ENCODE measurements at places on chromosomes 6 and 20.
A peak's percentile ranks its signal among the peaks of the same experiment; 100 is the strongest.

DNA sequence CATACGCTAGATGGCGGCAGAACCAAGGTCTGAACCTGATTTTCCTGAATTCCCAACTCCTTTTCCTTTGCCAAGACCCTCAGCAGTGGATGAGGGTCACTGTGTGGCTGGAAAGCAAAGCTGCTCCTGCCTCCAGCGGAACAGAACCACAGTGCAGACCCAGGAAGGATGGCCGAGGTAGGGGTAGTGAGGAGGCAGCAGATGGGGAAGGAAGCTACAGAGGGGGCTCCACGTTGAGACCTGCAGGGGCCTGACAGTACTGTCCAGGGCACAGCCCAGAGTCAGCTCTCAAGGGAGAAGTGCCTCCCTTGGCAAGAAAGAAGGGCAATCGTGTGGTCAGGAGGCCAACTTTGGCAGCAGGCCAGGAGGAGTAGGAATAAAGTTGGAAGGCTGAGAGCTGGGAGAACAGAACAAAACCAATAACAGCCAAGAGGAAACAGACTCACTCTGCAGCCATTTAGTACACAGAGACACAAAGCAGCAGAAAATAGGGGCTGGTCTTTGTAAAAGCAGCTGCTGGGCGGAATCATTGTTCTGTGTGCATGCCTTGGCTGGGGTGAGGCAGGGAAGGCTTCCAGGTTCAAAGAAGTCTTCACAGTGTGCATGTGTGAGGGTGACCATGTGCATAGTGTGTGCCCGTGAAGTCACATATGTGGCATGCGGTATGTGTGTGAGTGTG is 3.1 kb downstream of the GABRR2 start:
- peak; percentile 57 for DNase-seq

- DNase-seq, result no peak
Measured at GRCh38 chr20:25576783-25577530, 8.4 kb downstream of the NINL start.

GRCh38 chr20:31890646-31891045 is 20.2 kb downstream of the TTLL9 start:
- DNase-seq, result no peak

GRCh38 chr6:16089232-16090062 is 39.4 kb upstream of the MYLIP start:
- DNase-seq, result no peak

DNA sequence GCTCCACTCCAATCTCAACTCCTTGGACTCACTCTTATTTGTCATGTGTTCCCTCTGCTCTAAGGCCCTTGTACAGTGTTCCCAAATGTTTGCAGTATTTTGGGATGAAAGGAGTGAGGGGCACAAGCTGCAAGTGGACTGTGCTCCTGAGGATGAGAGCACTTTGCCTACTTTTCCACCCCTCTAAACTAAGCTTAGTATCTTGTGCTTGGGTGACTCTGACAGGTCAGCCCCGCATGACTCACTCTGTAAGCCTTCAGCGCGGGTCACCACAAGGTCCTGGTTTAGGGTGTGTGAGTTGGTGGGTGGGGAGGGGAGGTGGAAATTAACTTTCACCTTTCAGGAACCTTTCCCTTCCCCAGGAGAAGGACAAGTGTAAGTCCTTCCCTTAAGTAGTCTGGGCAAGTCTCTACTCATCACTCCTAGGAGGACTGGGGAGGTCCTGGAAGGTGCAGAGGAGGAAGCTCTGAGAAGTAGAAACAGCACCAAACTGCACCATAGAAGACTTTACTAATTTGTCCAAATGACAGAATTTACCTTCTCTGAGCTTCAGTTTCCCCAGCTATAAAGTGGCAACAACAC is 68.8 kb upstream of the EPB41L1 start:
- DNase-seq, result no peak

- DNase-seq, result no peak
Measured at GRCh38 chr6:136961848-136962247, 39.7 kb downstream of the SLC35D3 start.

DNA sequence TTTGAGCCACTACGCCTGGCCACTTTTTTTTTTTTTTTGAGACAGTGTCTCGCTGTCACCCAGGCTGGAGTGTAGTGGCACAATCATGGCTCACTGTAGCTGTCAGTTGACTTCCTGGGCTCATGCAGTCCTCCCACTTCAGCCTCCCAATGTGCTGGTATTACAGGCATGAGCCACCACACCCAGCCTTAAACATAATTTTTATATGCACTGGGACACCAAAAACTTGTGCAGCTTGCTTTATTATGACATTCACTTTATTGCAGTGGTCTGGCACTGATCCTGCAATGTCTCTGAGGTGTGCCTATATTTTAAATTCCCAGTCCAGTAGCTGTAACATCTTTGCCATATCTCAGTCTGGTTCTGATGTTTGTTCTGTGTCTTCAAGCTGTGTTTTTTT is 34.7 kb downstream of the KAT14 start:
- no peak for DNase-seq

GRCh38 chr6:3386374-3386857 is 70.4 kb downstream of the SLC22A23 start:
- DNase-seq, result peak; percentile 95

- DNase-seq, result no peak
Measured at GRCh38 chr20:49811825-49812506, 662 bp upstream of the SLC9A8 start.

DNA sequence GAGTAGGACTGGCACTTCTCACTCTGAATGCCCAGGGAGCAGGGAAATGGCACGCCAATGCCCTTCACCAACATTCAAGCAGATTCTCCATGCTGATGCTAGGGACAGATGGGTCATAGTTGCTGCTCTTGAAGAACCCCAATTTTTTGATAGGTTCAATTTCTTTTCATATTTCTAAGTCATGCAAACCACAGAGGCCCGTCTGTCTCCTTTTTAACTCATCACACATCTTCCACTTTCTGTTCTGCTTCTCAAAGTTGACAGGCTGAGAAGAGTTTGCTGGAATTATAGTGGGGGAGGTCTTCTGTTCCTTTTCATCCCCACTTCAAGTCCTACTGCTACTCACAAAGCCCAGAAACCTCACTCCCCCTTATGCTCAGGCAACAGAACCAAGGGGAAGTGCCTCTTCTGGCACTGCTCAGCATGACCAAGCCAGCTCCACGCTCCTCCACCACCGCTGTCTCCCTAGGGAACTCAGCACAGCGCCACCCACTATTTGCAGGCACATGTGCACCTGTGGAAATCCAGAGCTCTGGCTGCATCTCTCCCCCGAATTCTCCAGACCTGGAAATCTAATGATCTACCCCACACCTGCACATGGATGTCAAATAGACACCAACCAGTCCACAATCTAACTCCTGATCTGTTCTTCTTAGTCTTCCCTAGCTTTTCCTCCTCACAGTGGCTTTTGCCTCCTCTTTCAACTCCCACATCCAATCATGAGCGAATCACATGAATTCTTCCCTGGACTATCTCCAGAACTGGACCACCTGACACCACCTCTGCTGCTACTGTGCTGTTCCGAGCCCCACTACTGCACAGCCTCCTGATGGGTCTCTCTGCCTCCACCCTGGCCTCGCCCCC is 10.7 kb downstream of the ZBTB24 start:
- DNase-seq, result no peak

DNA sequence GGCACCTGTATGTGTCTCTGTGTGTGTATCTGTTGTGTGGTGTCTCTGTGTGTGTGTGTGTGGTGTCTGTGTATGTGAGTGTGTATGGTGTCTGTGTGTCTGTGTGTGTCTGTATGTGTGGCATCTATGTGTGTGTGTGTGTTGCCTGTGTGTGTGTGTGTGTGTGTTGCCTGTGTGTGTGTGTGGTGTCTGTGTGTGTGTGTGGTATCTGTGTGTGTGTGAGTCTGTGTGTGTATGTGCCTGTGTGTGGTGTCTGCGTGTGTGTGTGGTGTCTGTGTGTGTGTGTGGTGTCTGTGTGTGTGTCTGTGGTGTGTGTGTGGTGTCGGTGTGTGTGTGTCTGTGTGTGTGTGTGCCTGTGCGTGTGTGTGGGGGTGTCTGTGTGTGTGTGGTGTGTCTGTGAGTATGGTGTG is 31.7 kb upstream of the VEGFA start:
- no peak for DNase-seq

- no peak for DNase-seq
Measured at GRCh38 chr6:81875782-81876293, 123.4 kb upstream of the TENT5A start.

DNA sequence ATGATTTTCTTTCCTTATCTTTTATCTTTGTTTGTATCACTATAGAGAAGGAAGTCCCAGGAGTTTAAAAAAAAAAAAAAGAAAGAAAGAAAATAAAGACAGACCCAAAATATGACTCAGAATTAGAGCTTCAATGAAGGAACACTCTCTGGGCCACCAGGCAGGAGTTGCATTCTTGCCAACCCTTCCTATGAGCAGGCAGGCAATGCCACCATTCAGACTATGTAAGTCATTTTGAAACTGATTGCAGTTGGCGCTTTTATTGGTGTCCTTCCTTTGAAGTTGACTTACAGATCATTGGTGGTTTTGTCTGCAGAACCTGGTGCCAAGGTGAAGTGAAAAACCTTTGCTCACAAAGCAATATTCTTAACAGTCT is 50.3 kb downstream of the MYB start:
- DNase-seq, result peak; percentile 36

GRCh38 chr6:127225497-127225896 is 41.2 kb upstream of the RNF146 start:
- DNase-seq, result no peak

DNA sequence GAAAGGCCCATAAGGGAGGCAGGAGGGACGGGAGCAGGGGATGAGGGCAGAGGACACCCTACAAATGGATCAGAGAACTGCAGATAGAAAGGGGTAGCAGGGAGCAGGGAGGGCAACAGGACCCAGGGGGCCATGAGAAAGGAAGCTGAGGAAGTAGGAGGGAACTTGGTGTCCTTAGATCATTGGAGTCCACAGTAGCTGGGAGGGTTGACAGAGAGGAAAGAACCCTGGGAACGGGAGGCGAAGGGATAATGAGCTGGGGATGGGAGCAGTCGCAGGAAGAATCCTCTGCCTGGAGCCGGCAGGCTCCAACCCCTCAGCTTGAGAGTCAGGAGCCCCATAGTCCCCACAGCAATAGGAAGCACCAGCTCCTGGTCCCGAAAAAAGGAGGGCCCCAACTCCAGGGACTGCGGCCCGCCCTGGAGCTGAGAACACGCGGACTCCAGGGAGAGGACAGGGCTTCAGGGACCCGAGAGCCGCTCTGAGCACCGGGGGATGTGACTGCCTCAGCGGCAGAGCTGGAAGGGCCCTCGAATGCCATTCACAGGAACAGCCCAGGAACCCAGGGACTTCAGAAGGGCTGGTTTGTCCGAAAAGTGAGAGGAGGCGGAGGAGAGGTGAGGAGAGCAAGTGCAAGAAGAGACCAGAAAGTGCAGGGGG is 32.7 kb downstream of the HLA-A start:
- no peak for DNase-seq

GRCh38 chr6:53062169-53062539 is 3.0 kb upstream of the FBXO9 start:
- no peak for DNase-seq

GRCh38 chr20:20317621-20318364 is 50.1 kb upstream of the INSM1 start:
- no peak for DNase-seq

DNA sequence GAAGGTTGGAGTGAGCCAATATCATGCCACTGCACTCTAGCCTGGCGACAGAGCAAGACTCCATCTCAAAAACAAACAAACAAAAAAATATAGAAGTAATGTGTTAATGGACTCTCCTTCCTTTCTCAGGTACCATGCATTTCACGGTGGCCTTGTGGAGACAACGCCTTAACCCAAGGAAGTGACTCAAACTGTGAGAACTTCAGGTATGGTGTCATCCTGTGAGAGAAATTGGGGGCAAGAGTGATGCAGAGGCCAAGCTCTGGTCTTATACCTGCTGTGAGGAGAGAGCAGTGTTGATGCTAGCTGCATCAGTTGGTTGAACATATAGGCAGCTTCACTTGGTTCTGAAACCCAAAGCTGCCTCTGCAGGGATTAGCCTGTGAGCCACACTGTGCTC is 6.2 kb downstream of the ITCH start:
- no peak for DNase-seq

DNA sequence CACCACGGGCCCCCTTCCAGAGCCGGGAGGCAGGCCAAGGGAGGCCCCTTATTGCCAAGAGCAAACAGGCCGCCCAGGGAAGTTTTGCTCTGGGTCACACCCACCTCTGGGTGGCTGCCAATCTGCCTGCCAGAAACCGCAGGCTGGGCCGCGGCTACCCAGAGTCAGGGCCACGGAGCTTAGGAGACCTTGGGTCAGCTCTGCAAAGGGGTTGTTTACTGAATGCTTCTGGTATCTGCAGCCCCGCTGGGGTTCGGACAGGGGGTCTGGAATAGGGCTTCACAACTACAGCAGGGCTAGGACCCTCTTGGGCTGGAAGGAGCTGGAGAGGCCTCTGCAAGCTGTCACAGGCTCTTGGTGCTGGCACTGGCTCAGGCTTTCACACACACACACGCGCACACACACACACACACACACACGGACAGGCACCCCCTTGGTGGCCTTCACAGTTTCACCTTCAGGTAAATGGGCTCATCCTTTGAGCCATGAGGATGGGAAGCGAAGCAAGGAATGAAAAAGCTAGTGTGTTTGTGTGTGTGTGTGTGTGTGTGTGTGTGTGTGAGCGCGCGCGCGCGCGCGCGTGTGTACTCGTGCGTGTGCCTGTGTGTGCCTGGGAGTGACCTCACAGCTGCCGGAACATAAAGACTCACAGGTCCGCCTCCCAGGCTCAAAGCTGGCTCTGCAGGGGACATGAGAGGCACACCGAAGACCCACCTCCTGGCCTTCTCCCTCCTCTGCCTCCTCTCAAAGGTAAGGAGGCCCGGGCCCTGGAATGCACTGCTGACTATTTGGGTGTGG is at the start of gene CCN5:
CCN5 (plus strand) TSS at position 669 of the 798 bp plus-strand sequence; CDS start at position 691, 22 bp downstream.
- peak; percentile 94 for DNase-seq
